ENCODE measurements at places on chromosomes 5 and 9.

- no peak for DNase-seq
Measured at GRCh38 chr5:141479776-141480175, 4.0 kb downstream of the PCDHGC3 start.

- no peak for DNase-seq
Measured at GRCh38 chr9:130347931-130348330, 82.4 kb downstream of the HMCN2 start.

- DNase-seq: no peak
Measured at GRCh38 chr5:34061993-34062392, 19.0 kb upstream of the C1QTNF3 start.

DNA sequence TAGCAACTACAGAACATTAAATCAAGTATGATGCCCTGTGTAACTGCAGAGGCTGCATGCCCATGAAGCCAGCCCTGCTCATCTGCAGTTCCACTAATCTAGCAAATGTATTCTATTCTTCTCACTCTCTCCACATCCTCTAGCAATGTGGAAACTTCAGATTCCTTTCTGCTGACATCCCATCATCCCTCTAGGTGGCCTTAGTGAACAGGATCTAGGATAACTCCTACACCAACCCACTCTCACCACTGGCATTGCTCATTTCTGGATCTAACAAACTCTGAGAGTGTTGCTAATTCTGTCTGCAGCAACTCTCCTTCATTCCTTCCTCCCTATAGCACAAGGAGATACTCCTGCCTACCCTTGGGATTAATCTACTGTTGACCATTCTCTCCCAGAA, 80.8 kb downstream of the FAM81B start:
- no peak for DNase-seq

GRCh38 chr9:120982836-120983235, 56.2 kb upstream of the TRAF1 start:
- DNase-seq: no peak

GRCh38 chr5:163995206-163995605, 489.8 kb downstream of the MAT2B start:
- no peak for DNase-seq

- DNase-seq: no peak
Measured at GRCh38 chr9:125878164-125878631, 131.0 kb downstream of the PBX3 start.

DNA sequence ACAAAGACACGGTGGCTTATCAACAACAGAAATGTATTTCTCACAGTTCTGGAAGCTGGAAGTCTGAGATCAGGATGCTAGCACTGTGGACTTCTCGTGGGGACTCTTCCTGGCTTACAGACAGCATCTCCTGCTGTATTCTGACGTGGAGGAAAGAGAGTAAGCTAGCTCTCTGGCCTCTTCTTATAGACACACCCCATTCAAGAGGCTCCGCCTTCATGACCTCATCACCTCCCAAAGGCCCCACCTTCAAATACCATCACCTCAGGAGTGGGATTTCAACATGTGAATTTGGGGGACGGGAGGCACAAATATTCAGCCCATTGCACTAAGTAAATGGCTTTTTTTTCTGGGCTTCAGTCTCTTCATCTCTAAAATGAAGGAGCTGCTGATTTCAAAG, 27.6 kb downstream of the KCNMB1 start:
- DNase-seq: no peak

GRCh38 chr5:167850911-167851310, 440.5 kb upstream of the WWC1 start:
- DNase-seq: no peak
